ENCODE measurements at places on chromosomes 1 and 21.
A peak's percentile ranks its signal among the peaks of the same experiment; 100 is the strongest.

- no peak for DNase-seq
These were observed 123.7 kb downstream of the UBR4 start for GRCh38 chr1:19086176-19086875.

DNA sequence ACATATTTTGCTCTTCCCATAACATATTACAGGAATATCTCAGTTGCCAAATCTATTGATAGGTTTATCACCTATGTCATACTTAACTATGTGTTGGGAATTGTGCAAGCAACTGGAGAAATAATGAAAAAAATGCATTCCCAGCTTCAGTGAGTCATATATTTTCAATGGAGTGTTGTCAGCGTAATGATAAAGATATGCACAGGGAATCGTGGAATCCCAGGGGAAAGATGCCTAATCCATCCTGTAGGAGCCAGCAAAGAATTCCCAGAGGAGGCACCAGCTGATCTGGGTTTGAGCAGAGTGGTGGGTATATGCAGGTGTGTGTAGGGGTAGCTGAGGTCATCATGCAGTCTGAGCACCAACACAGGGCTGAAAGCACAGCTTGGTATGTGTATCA is 213.3 kb upstream of the DAB1 start:
- DNase-seq: no peak

DNA sequence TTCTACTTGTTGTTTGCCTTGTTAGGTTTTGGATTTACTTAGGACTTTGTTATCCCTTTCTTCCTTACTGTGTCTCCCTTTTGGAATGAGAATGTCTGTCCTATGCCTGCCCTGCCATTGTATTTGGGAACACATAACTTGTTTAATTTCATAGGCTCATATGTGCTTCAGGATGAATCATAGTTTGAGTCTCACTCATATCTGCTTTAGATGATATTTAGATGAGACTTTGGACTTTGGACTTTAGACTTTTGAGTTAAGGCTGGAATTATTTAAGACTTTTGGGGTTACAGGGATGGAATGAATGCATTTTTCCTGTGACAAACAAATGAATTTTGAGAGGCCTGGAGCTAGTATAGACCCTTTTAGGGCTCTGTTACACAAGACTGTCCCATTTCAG is 33.4 kb downstream of the PSMG1 start:
- no peak for DNase-seq

DNA sequence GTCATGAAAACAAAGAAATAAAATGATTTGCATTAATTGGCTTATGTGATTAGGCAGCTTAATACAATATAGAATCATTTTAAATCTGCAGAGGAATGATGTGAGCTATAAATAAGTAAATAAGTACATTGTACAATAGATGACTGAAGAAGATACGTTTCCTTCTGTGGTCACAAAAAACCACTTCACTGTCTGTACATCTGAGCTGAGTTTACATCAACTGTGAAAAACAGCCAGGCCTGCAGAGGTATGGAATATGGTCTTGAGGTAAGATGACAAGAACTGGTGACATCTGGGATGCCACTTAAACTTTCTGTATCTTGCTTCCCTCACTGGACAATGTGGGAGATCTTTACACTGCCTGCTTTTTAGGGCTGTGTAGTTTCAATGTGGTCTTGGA is 130.0 kb upstream of the BEND5 start:
- DNase-seq: no peak

- no peak for DNase-seq
These were observed 14.9 kb downstream of the CXADR start for GRCh38 chr21:17527711-17528110.

- no peak for DNase-seq
These were observed 585 bp downstream of the GPR3 start for GRCh38 chr1:27392778-27393635.

- no peak for DNase-seq
These were observed 533 bp upstream of the RGL1 start for GRCh38 chr1:183804387-183804786.

- DNase-seq: peak; percentile 30
These were observed 46.2 kb downstream of the ZNF648 start for GRCh38 chr1:182015360-182015759.

DNA sequence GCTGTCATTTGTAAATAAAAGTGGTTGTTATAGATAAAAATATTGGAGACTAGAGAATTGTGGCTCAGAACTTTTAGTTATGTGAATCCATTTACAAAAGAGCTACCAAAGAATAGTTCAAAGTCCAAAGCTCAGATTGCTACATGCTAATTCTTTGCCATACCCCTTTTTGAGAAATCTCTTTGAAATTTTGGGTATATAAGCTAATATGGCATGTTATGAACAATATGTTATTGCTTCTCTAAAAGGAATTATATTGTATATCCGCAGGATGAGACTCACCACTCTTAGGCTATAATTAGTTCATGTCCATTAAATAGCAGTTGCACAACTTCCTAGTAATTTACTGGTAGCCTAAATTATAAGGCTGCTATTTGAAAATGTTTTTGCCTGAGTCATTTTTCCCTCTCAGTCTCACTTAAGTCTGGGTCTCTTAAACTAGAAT is 178.0 kb downstream of the ZNF281 start:
- no peak for DNase-seq

GRCh38 chr1:168229893-168230292 is 4.1 kb downstream of the SFT2D2 start:
- DNase-seq: no peak

- DNase-seq: peak; percentile 79
These were observed 6.0 kb upstream of the ARHGEF2 start for GRCh38 chr1:155984341-155984740.

DNA sequence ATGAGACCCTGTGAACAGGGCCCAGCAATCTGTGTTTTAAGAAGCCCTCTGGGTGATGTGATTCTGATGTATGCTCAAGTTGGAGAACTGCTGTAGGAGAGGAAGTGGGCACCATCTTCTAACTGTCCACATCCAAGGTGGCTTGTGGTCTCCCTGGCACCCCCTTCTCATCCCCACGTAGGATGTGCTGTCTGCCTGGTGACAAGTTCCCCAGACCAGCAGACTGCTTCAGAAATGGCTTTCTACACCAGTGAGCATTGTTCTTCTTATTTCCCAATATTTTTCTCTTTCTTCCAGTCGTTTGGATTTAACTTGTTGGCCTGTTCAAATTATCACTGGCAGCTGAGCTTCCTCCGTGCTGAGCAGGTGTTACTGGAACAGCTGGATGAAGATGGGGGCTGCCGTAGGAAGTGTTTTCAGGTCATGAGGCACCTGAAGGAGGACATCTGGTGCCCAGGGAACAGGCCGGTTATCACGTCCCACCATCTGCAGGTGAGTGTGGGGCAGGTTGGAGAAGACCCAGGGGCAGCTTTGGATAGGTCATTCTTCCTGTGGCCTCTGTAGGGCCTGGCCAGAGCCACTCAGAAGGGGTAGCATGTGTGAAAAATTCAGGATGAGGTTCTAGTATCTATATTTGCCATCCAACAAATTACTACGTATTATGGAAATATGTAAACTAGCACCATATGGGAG is 16.8 kb downstream of the MAB21L3 start:
- DNase-seq: no peak

GRCh38 chr1:221740993-221741702 is 741 bp downstream of the DUSP10 start:
- peak; percentile 21 for DNase-seq

- DNase-seq: peak; percentile 100
These were observed at the start of gene ADIPOR1 for GRCh38 chr1:202957733-202958543. TSS of gene ADIPOR1 (minus strand) at chr1:202958312. CDS start at chr1:202951070, 7,242 bp downstream.

GRCh38 chr1:50197216-50197615 is 88.5 kb downstream of the ELAVL4 start:
- no peak for DNase-seq

- no peak for DNase-seq
These were observed 12.8 kb downstream of the MYOM3 start for GRCh38 chr1:24098943-24099638.

DNA sequence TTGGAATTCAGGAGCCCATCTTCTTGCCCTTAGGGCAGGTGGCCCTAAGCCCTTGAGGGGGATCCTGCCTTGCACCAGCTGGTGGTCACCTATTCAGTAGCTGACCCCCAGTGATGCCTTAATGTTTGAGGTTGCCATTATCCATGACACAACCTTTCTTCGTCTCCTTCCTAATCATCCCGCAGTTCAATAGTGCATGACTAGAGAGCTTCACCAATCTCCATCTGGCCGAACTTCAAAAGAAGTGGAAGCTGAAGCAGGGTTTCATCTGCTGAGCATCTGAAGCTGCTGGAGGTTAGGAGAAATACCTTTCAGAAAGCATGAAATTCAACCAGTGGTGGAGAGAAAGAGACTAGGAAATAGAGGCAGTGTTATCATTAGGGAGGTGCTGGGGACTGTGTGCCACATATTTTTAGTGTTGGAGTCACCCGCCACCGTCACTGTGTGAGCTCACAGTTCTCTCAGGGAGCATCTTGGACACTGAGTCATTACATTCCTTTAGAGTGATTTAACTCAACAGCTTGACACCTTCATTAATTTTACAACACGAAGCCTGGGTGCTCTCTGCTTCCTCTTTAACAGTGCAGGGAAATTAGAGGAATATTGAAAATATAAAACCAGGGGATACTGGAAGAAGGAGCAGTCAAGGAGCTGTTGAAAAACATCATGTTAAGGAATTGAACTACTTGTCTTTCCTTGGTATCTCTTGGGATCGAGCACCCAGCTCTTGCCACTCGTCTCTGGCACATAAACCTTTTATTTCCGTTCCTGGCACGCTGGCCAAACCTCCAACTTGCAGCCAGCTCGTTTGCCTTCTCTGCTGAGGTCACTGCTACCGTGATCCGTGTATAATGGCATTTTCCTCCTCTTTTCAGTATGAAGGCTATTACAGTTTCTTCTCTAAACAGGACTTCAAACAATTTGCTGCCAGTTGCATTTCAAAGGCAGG is 53.6 kb downstream of the PEX14 start:
- no peak for DNase-seq

DNA sequence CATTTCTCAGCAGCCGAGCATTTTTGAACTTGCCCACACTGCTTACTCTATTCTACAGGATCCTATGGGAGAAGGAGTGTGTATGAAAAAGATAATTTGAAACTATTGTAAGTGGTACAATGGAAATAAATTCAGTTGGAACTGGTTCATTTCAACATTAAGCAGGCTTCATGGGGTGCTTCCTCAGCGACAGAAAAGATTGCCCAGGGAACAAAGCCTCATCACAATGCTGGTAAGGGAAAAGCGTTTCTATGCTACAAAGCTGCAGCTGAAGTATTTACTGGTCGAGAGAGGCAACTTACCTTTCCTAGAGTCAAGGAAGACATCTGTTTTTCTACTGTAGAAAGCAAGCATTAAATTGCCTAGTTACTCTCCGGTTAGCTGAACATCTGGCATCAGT is 568.2 kb upstream of the ZP4 start:
- peak; percentile 17 for DNase-seq

- DNase-seq: no peak
These were observed 71.2 kb upstream of the NRIP1 start for GRCh38 chr21:15135867-15136629.

DNA sequence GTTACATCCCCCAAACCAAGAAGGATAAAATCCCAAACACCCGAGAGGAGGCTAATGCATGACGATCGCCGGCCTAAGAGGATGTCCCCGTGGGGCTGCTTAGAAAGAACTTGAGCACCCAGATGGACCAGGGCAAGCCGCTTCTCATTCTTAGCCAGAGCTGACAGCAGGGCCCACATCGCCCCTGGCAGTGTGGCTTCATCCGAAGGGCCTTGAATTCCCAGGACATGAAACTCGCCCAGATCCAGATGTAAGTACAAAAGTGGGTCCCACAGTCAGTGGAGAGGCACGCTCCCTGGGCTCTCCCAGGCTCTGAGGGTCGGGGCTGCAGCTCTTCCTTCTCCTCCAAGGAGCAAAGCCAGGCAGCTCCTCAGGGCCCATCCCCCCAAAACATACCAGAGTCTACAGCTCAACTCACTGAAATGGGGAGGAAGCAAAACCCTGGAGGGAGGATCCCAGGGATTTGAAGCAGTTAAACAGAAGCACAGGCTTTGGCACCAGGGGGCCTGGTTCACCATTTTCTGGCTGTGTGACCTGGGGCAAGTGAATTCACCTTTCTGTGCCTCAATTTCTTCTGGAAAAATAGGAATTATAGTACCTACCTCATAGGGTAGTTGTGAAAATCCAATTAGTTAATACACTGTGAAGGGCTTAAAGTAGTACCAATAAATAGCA is 85.6 kb downstream of the MAN1C1 start:
- DNase-seq: peak; percentile 58

DNA sequence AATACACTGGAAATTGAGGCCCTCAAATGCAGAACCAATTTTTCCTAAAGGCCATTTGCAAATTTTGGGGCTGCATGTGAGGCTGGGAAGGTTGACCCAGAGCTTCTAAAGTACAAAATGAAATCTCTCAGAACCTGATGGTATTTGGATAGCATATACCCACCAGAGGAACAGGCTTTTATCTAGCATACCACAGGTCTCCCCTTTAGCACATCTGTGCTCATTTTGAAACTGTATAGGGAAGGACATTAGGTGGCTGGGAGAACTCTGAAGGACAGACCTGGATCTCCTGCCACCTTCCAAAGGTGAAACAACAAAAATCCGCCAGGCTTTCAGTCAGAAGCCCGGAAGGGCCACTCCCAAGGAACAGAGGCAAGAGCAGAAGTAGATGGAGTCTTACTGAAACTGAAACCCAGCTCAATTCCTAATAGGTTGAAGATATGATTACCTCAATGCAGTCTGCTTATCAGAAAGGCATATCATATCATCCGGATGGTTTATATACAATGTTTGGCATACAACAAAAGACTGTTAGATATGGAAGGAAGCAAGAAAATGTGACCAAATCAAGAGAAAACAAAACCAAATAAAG is 11.6 kb downstream of the CD55 start:
- DNase-seq: no peak

GRCh38 chr1:205339717-205340116 is 17.0 kb downstream of the KLHDC8A start:
- DNase-seq: no peak

DNA sequence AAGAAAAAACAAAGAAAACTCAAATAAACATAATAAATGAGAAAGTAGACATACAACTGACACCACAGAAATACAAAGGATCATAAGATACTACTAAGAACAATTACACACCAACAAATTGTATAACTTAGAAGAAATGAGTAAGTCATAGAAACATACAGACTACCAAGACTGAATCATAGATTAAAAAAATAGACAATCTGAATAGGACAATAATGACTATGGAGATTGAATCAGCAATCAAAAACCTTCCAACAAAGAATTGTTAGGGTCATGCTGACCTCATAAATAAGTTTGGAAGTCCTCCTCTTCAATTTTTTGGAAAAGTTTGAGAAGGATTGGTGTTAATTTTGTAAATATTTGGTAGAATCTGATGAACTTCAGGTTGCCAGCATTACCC is 159.0 kb downstream of the PTBP2 start:
- DNase-seq: no peak

DNA sequence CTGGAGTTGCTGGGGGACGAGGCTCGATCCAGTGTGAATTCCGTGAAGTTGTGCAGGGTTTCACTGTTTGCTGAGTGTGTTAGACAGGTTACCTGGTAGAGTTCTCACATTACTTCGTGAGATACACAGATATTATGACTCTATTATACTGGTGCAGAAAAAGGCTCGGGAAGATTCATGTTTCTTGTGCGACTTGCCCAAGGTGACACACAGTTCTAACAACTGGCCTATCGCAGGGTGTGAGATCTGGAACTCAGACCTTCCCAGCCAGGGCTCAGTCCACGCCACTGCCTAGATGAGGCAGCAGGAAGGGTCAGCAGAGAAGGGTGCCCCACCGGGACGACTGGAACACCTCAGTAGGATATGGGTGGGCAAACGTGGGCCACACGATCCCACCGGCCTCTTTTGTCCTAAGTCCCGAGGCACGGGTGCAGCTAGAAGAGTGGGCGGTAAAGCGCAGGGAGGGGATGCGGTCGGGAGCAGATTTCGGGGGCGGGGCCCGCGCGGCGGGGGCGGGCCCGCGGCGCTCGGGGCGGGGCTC is 296 bp upstream of the RNPEP start:
- DNase-seq: peak; percentile 91

GRCh38 chr1:187685333-187685732 is 856.6 kb downstream of the PLA2G4A start:
- DNase-seq: no peak

Data from iPS-NIHi11 (cell line).